AG04450 (cell line): ENCODE measurements at places on chromosomes 6 and 20.

GRCh38 chr6:136968837-136969236 is 46.7 kb downstream of the SLC35D3 start:
- DNase-seq, result no peak

DNA sequence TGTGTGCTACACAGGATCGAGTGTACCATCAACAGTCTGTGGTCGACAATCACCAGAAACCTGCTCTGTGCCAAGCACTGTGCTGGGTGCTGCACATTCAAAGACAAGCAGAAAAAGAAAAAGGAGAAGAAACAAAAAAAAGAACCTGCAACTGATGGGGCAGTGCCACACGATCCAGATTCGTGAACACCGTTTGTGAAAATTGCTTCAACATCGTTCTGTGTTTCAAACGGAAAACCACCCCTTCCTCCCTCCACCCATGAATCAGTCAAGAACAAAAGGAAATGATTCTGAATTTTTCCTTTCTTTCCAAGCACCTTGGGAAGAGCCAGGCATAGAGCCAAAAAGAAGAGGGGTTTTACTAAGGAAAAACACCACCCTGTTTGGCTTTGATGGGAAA is 129.2 kb upstream of the ARID1B start:
- no peak for DNase-seq

- DNase-seq, result no peak
Observed at GRCh38 chr6:43089467-43089866, 13.4 kb downstream of the PTK7 start.

- DNase-seq, result no peak
Observed at GRCh38 chr20:39825950-39826349, 863.1 kb downstream of the MAFB start.

- no peak for DNase-seq
Observed at GRCh38 chr6:52253494-52253893, 9.2 kb upstream of the IL17F start.

DNA sequence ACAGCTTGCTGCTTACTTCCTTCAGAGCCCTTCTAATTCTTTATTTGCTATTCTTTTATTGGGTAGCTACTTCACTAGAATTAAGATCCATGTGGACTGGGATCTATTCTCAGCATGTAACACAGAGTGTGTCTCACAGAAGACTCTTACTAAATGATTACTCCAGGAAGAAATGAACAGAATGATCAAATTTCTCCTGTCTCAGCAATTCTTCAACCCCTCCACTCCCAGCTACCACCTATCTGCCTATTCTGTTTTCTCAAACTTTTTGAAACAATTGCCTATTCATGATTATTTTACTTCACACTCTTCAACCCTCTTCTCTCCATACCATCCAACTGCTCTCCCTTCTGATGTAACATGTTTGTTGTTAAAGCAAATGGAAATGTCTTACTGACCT is 132.6 kb downstream of the BTBD9 start:
- DNase-seq, result no peak

DNA sequence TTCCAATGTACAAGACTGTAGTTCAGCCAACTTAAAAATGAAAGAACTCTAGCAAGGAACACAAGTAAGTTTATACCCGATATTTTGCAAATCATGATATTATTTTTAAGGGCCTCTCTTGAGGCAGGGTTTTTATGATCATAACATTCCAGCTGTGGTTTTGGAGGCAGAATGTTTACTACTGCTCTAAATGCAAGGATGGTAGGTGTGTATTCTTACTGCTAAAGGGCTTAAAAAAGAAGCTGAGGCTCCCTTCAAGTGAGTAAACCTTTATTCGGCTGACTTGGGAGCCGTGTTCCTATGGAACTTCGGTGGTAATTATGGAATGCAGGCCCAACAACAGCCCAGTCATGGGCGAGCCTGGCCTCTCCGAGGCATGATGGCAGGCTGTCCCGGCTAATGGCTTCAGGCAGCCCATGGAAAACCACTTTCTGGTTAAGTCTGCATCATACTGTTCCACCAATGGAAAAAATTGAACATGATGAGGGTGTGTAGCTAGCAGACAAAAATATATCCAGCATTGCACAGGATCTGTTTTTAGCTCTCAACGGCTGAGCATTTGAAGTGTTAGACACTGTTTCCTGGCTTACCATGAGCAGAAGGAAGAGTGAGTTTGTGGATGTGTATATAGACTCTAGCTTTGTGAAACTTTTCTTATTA is 111.5 kb downstream of the TIAM2 start:
- no peak for DNase-seq

- no peak for DNase-seq
Observed at GRCh38 chr20:46054606-46055005, 25.6 kb downstream of the SLC12A5 start.

DNA sequence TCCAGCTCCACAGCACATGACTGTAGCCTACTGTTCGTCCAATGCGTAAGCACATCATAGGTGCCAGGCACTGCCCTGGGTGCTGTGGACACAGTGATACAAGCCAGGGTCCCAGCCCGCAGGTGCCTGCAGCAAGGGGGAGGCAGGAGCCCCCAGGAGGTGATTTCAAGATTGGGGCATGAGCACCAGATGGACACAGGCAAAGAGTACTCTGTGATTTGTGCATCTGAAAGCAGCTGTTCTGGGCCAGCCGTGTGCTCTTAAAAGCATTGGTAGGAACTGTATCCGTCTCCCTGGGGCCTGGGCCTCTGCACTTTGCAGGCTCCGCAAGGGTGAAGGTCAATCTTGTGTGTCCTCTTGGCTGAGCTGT is 149.8 kb downstream of the SYCP2 start:
- no peak for DNase-seq

- DNase-seq, result no peak
Observed at GRCh38 chr6:34317882-34318498, 69.2 kb upstream of the SMIM29 start.

GRCh38 chr6:85006362-85006761 is 242.0 kb upstream of the TBX18 start:
- no peak for DNase-seq

- DNase-seq, result no peak
Observed at GRCh38 chr6:117557951-117558350, 44.4 kb downstream of the GOPC start.

GRCh38 chr6:157571269-157571668 is 190.3 kb downstream of the ZDHHC14 start:
- DNase-seq, result no peak

- DNase-seq, result no peak
Observed at GRCh38 chr6:142518126-142518525, 216.3 kb downstream of the ADGRG6 start.

GRCh38 chr6:136684466-136684865 is 107.8 kb downstream of the MAP3K5 start:
- DNase-seq, result no peak

GRCh38 chr20:56595746-56596475 is 33.2 kb upstream of the TFAP2C start:
- DNase-seq, result no peak

DNA sequence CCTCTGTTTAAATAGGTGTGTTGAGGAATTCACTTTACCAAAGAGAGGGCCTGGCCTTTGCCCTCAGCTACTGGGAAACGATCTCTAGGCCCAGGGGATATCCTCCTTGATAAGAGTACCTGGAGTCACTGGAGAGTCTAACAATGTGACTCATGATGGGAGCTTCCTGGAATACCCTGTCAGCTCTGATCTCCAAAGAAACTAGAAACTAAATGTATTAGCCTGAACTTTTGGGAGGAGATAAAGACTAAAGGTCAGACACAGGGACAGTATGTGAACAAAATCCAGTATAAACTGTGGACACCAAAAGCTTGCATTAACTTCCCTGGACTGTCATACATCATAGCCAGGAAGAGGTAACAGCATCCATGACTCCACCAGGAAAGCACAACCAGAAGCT is 148.5 kb downstream of the RNGTT start:
- no peak for DNase-seq

GRCh38 chr20:50371878-50372769 is 138.1 kb upstream of the PTPN1 start:
- no peak for DNase-seq

GRCh38 chr6:139371421-139372203 is 2.8 kb downstream of the CITED2 start:
- DNase-seq, result no peak

DNA sequence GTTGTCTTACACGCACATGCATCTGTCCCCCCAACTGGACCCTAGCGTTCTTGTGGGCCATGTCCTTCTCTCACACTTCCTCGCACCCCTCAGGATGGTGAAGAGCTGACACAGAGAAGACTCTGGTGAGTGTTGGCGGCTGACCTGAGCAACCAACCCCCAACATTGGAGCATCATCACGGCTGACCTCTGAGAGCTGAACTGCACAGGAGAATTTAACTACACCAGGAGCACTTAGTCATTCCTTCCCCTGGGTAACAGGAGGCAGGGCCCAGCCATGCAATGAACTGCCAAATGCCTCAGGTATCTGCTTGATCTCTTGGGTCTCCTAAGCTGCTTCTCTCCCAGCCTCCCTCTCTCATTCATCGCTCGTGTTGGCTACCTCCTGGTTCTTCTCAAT is 88.5 kb downstream of the PSMG4 start:
- DNase-seq, result no peak

DNA sequence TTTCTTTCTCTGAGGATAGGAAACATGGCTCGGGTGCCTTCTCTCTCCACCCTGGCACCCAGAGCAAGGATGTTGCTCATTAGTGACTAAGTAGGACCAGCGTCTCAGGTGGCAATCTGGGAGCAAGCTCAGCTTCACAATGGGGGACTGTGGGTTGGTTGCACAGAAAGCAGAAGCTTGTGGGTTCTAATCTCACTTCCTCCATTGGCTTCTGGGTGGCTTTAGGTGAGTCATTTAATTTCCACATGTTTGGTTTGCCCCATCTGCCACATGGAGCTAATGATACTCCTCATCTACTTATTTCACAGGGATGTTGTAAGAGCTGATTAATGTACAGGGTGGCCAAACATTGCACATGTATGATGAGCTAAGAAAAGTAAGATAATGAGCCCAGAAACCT is 54.8 kb upstream of the AKIRIN2 start:
- DNase-seq, result peak; percentile 57

DNA sequence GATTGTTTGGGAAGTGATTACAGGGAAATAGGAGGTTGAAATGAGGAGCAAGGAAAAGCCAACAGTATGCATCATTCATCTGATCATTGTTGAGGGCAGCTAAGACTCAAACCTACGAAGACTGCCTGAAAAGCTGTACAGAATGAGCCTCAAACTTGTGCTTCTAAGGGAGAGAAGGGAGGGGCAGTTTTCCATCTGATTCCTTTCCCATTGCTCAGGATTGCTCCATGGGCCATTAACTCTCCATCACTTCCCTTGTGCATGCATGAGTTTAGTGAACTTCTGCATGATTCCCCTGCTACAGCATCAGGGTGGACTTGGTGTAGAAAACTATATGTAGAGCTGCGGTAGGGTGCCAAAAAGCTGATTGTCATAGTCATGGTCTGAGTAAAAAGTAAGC is 742.7 kb upstream of the SLC35B3 start:
- DNase-seq, result no peak

DNA sequence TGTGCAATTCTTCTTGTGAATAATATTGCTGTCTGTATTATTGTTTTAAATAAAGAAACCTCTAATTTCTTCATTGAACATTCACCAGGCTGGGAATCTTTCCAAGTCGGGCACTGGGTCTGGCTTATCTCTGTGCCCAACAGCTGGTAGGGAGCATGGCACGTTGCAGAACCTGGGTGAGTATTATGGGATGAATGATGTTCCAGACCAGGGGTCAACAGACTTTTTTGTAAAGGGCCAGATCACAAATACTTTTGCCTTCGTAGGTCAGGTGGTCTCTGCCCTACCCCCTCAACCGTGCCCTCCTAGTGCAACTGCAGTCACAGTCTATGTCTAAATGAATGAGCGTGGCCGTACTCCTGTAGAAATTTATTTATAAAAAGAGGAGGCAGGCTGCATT is 81.6 kb upstream of the FOXQ1 start:
- DNase-seq, result no peak

- DNase-seq, result peak; percentile 21
Observed at GRCh38 chr6:797479-798077, 104.6 kb upstream of the EXOC2 start.

DNA sequence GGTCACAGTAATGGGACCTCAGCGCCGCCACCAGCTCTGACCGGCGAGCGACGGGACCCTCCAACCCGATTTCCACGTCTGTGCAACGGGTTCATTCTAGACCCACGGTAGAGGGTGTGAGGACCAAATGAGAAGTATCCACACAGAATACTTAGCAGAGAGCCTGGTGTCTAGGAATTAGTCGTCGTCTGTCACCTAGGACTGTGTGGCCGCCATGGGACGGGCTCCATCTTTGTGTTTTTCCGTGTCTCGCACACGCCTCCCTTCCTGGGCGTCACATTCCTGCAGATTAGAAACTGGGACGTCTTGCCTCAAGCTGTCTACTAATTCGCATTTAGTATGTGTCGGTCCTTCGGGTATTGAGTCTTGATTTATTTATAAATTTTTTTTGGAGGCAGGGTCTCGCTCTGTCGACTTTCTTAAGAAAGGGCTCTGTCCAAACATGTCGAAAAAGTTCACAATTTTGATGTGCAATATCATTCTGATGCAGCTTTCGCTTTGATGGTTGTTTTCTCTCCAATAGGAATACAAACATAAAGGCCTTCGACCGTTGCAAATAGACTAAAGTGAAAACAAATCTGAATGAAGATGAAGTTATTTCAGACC is 563 bp downstream of the MGME1 start:
- no peak for DNase-seq

DNA sequence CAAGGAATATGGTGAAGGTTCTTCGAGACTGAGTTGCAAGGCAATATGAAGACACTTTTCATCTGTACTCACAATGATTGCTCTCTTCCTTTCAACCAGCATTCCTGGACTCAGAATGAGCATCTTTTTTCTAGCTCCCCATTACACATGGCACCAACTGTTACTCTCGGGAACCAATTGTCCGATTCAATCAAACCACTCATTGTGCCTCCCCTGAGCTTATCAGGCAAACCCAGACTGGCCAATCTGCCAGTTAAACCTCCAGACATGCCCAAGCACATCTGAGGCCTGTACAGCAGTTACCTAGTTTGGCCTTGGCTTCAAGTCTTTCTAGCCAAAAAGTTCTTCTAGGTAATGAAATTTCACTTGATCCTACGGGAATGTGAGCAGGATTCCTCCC is 164.1 kb downstream of the ID4 start:
- no peak for DNase-seq

- no peak for DNase-seq
Observed at GRCh38 chr6:155274533-155274932, 10.7 kb downstream of the CLDN20 start.

DNA sequence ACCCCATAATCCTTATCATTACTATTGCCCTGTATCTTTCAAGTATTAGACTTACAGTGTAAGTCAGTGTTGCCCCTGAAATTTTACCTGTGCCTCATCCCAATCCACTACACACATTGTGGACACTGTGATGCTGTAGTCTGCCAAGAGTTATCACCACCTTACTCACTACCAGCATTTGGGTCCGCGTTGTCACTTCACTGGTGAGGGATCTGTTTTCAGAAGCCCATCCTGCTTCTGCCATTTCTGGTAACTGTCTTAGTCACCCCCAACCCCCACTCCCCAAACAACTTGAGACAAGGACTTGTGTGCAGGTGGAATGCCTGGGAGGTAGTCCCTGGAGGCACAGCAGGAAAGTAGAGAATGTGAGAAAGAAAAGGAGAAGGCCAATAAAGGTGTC is 6.0 kb upstream of the RAB44 start:
- no peak for DNase-seq
